EH (cell line): ENCODE measurements at places on chromosomes 16 and 17.
A peak's percentile ranks its signal among the peaks of the same experiment; 100 is the strongest.

- no peak for DNase-seq
These were observed 39.7 kb downstream of the CUEDC1 start for GRCh38 chr17:57915544-57915943.

DNA sequence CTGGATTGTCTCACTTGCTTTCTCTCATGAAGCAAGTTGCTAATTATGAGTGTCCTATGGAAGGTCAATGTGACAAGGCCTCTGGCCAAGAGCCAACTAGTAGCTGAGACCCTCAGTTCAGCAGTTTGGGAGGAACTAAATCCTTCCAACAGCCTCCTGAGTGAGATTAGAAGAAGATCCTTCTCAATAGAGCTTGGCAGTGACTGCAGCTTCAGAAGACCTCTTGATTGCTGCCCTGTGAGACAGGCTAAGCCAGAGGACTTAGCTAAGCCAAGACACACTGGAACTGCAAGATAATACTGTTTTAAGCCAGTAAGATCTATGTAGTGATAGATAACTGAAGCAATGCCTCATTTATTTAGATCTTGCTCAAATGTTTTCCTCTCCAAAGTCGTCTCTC lies 34.3 kb downstream of the PCTP start:
- no peak for DNase-seq

DNA sequence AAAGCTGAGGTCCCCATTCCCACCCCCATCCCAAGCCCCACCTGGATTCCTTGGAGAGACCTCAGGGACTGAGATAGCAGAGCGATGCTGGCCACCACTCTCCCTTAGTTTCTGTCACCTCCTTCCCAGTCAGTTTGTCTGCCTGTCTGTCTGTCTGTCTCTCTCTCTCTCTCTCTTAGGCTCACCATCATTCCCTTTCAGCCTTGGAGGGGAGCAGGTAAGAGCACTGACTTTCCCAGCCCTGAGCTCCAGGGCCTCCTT lies 5.9 kb downstream of the CD300LB start:
- DNase-seq = no peak

DNA sequence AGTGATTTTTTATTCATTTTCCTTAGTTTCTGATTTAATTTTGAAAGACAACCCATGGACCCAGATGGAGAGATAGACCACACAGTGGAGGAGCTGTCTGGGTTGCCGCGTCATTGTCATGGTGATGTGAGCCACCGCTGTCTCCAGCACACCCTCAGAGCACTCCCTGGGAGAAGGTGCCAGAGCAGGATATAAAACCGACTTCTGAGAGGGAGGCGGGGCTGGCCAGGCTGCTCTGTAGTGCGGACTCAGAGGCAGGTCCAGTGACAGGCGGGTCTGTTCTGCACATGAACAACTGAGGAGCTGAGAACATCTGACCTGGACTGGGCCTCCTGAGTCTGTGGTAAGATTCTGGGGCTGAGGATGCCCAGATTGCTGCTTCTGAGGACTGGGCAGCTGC lies 216.3 kb upstream of the NLRP1 start:
- peak; percentile 58 for DNase-seq

- DNase-seq = no peak
These were observed 616 bp downstream of the PTX4 start for GRCh38 chr16:1488054-1488601.

DNA sequence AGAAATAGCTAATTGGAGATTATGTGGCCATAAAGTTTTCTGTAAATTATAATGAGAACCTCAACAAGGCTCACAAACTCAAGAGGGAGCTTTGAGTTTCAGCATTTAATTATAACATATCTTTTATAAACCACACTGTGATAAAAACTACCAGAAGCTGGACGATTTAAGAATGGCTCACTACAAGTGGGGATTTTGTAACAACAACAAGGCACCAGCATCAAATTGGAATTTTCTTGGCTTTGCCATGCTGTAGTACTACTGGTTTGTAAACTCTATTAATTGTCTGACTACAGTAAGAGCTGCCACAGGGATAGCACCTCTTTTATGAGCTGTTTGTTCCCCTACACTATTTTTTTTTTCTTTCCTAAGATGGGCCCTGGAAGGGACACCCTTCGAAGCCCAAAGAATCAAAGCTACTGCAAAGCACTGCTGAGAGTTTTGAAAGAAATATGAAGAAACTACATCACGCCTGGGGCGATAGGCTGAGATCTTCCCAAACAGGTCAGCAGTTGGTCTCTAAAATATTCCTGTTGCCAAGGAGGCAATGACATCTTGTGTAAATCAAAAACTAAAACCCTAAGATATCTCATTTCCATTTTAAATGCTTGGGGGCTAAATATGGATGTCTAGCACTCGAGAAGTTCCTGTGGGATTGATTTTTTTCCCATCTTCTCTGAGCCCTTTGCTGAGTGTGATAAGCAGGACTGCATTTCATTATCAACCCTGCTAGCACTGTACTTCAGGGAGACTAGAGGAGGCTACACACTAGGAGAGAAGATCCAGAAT lies 40.9 kb downstream of the SKAP1 start:
- no peak for DNase-seq
